Testis (tissue), 5 donors: ENCODE measurements at places on chromosomes 5 and 9.

- DNase-seq = no peak
- no peak overlapping the region for H3K4me3 ChIP-seq
- H3K4me1 ChIP-seq = no peaks in the 10 kb centered on the region
- H3K27me3 ChIP-seq = no peaks in the 10 kb centered on the region
These were observed 106.0 kb downstream of the CAAP1 start for GRCh38 chr9:26786564-26786963.

DNA sequence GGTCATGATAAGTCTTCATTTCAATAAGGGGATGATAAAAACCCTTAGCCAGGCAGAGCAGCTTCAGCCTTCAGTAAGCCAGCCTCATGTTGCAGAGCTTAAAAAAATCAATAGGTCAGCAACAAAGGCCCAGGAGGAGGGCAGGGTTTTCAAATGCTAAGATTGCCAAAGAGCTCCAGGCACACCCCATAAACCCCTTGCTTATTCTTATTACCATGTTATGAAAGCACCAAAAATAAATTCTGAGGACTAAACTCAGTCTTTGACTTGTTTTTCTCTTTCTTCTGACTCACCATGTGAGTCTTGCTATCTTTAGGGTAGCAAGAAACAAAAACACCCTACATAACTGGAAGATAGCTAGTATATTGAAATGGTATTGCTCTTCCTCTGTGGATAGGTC lies 317.1 kb downstream of the KCTD16 start:
- no peak overlapping the region for H3K27ac ChIP-seq
- DNase-seq = no peak
- no peaks in the 10 kb centered on the region for H3K36me3 ChIP-seq
- no peaks in the 10 kb centered on the region for H3K4me1 ChIP-seq

- no peak overlapping the region for H3K27ac ChIP-seq
- H3K27me3 ChIP-seq = no peaks in the 10 kb centered on the region
- H3K4me1 ChIP-seq = no peaks in the 10 kb centered on the region
- no peak overlapping the region for H3K4me3 ChIP-seq
These were observed 14.1 kb downstream of the ZER1 start for GRCh38 chr9:128757602-128758001.

DNA sequence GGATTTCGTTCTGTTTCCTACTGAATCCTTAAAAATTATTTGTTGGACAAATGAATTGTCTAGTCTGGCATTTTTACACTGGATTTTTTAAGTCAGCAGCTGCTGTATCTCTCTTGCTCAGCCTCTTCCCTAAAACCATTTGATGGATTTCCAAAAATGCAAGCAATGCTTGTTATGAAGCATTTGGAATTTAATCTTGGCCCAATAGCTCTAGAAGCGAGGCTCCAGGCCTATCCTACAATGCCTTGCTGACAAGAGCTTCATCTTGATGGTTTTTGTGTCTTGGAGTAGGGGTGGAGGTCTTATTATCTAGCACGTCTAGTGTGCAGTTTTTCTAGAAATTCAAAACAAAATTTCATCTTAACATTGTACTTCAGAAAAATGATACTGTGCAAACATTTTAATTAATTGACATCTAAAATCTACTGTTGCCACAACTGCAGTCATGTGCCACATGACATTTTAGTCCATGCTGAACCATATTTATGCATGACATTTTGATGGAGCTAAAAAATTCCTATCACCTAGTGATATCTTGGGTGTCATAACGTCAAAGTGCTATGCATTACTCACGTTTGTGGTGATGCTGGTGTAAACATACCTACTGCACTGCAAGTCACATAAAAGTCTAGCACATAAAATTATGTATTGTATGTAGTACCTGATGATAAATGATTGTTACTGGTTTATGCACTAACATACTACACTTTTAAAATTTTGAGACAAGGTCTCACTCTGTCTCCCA lies 5.9 kb upstream of the RAD23B start:
- no peak overlapping the region for H3K27ac ChIP-seq
- no peak overlapping the region for H3K4me3 ChIP-seq

DNA sequence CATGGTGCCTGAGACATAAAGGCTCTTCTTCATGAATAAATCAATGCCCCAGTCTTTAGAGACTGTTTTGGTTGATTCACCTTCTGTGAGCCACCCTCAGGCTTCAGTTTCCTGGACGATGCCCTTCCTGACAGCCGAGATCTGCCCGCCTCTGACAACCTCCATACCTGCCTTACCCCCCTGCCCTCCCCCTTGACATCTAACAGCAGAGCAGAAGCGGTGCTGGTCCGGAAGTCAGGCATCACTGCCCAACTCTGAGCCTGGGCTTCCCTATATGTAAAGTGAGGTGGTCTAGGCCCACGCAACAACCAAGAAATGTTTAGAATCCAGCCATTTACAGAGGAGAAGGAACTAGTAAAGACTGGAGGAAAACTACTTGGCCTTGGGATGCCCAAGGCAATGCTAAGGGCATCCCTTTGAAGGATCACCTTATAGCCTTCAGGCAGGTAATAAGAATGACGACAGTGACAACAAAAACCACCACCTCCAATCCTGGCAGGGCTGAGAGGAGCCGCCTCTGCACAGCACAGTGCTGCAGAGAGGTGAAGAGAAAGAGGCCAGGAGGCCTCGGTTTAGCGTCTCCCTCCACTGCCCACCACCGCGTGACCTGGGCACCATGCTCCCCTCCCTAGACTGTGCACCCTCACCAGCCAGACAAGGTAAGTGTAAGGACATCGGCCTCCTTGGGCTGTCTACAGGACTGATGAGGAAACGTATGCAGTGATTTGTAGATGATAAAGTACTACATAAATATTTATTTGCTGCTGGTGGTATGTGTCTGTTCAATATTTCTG lies 35.3 kb upstream of the GABBR2 start:
- H3K27ac ChIP-seq = no peak overlapping the region
- no peaks in the 10 kb centered on the region for H3K27me3 ChIP-seq
- H3K4me1 ChIP-seq = no peaks in the 10 kb centered on the region
- H3K4me3 ChIP-seq = no peak overlapping the region

DNA sequence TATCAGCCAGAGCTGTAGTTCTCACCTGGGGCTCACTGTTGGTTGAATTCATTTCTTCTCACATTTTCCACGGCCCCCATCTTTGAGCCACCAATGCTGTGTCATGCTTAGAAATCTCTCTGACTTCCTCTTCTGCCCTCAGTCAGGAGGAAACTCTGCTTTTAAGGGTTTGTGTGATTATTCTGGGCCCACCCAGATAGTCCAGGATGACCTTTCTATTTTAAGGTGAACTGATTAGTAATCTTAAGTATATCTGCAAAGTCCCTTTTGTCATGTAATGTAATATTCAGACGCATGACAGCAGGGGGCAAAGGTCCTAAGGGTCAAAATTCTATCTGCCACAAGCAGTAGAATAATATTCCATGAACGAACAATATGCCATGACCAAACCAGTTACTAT lies 88.4 kb downstream of the AK8 start:
- H3K4me1 ChIP-seq = peaks cover 17% of the 10 kb centered on the region
- no peaks in the 10 kb centered on the region for H3K36me3 ChIP-seq
- DNase-seq = no peak

DNA sequence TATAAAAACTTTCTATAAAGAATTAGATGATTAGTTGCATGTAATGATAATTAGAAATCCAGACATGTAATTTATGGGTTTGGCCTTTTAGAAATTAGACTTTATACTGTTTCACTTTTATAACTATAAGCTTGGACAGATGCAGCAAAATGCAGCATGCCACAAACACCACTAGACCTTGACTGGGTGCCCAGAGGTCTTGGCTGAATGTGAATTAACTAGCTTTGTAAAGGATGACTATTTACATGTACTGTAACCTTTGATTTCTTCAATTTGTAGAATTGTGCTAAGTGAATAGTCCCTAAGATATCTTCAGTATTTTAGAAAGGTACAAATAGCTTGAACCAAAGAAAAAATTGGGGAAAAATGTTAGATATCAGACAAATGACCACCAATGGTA lies 2168.1 kb downstream of the MAT2B start:
- no peak overlapping the region for H3K4me3 ChIP-seq
- DNase-seq = no peak
- H3K27ac ChIP-seq = no peak overlapping the region
- no peaks in the 10 kb centered on the region for H3K36me3 ChIP-seq
- H3K4me1 ChIP-seq = no peaks in the 10 kb centered on the region
- H3K27me3 ChIP-seq = no peaks in the 10 kb centered on the region

- H3K4me3 ChIP-seq = no peak overlapping the region
- no peak overlapping the region for H3K27ac ChIP-seq
- no peaks in the 10 kb centered on the region for H3K36me3 ChIP-seq
- H3K27me3 ChIP-seq = no peaks in the 10 kb centered on the region
- DNase-seq = no peak
These were observed 111.5 kb upstream of the OSMR start for GRCh38 chr5:38734353-38734752.

DNA sequence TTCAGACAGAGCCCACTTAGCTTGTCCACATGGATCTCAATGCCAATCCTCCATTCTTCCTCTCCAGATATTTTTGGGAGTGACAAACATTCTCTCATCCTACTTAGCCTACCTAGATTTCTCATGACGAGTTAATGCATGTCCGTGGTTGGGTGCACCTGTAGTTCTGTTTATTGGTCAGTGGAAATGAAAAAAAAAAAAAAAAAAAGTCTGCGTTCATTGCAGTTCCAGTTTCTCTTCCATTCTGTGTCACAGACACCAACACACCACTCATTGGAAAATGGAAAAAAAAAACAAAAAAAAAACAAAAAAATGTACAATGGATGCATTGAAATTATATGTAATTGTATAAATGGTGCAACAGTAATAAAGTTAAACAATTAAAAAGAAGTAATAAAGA lies 59.0 kb downstream of the BASP1 start:
- no peak overlapping the region for H3K4me3 ChIP-seq
- no peak for DNase-seq
- H3K27me3 ChIP-seq = no peaks in the 10 kb centered on the region
- no peaks in the 10 kb centered on the region for H3K4me1 ChIP-seq
- H3K36me3 ChIP-seq = no peaks in the 10 kb centered on the region
- H3K27ac ChIP-seq = no peak overlapping the region

- peak overlapping the region; percentile 61 for H3K4me3 ChIP-seq
- no peaks in the 10 kb centered on the region for H3K36me3 ChIP-seq
- no peaks in the 10 kb centered on the region for H3K27me3 ChIP-seq
- peak overlapping the region; percentile 83 for H3K27ac ChIP-seq
These were observed 603 bp downstream of the DENND1A start for GRCh38 chr9:123929177-123929869.

DNA sequence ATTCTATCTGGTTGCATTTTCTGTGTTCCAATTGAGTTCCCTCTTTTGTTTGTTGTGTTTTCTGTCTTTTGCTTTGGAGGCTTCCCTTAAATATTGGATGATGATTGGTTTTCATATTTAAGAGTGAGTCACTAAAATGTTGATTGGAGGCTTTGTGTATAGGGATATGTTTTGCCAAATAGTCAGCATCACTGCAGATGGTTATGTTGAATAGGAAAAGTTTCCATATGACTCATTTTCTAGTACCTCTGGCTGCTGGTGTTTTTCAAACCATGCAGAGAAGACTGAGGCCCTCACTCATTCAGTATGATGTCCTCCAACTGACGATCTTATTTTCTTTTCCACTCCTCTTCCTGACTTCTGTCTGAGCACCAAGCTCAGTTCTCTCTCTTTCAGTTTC lies 1290.0 kb downstream of the EFNA5 start:
- H3K27ac ChIP-seq = no peak overlapping the region
- no peak overlapping the region for H3K4me3 ChIP-seq
- no peak for DNase-seq
- no peaks in the 10 kb centered on the region for H3K27me3 ChIP-seq
- no peaks in the 10 kb centered on the region for H3K36me3 ChIP-seq

GRCh38 chr5:131749723-131750470 lies 46.9 kb downstream of the FNIP1 start:
- H3K27me3 ChIP-seq = no peaks in the 10 kb centered on the region
- no peaks in the 10 kb centered on the region for H3K36me3 ChIP-seq
- no peak for DNase-seq
- no peak overlapping the region for H3K4me3 ChIP-seq
- no peak overlapping the region for H3K27ac ChIP-seq

DNA sequence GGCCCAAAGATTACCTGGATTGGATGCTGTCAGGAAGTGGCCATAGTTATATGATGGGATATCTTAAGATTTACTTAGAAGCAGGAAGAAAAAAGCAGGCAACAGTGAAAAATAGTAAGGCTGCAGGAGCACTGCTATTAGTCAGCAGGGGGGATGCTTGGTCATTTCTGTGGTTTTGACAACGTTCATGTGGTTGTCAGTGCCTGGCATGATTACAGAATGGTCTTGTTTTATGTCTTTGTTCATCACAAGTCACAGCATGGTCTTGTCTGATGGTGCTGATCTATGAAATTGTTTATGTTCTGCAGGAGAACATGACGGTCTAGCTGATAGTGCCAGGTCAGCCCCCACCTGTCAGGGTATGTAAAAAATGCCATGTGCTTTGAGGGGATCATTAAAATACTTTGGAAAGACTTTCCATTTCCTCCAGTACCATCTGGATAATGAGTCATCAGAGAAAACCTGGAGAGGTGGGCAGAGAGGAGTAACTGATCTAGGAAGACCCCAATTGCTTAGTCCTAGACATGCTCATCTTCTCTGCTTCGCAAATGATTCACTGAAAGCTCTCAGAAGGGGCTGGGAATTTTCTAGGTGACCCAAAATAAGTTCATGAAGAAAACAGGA lies 48.5 kb downstream of the PLGRKT start:
- H3K36me3 ChIP-seq = no peaks in the 10 kb centered on the region
- DNase-seq = no peak
- no peaks in the 10 kb centered on the region for H3K27me3 ChIP-seq
- H3K4me1 ChIP-seq = no peaks in the 10 kb centered on the region

- H3K36me3 ChIP-seq = no peaks in the 10 kb centered on the region
- H3K4me1 ChIP-seq = no peaks in the 10 kb centered on the region
- H3K27ac ChIP-seq = no peak overlapping the region
- no peak overlapping the region for H3K4me3 ChIP-seq
- no peaks in the 10 kb centered on the region for H3K27me3 ChIP-seq
These were observed 196.3 kb downstream of the ROR2 start for GRCh38 chr9:91753711-91754110.

GRCh38 chr9:134816264-134816663 lies 64.3 kb upstream of the FCN2 start:
- DNase-seq = no peak
- H3K36me3 ChIP-seq = no peaks in the 10 kb centered on the region
- H3K27me3 ChIP-seq = no peaks in the 10 kb centered on the region
- H3K4me3 ChIP-seq = no peak overlapping the region
- H3K27ac ChIP-seq = no peak overlapping the region

GRCh38 chr5:3201121-3201520 lies 394.5 kb upstream of the IRX1 start:
- H3K27me3 ChIP-seq = no peaks in the 10 kb centered on the region
- no peak overlapping the region for H3K27ac ChIP-seq
- no peak overlapping the region for H3K4me3 ChIP-seq
- no peaks in the 10 kb centered on the region for H3K36me3 ChIP-seq
- DNase-seq = no peak

DNA sequence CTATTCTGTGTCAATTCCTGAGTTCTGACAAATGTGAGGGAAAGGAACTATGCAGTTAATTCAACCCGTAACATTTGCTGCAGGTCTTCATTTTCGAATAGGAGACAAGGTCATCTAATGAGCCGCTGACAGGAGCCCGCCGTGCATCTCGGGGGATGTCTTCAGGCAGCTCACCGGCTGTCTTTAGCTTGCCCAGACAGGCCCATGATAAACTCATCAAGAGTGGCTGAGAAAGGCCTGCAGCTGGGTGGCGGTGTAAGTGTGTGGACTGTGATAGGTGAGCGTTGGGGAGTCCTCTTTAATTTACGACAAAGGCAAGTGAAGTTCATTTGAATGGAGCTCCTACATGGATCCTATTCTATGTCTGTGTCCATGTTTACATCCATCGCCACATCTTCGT lies 190.5 kb downstream of the ADCY2 start:
- no peak for DNase-seq
- H3K4me3 ChIP-seq = no peak overlapping the region
- H3K36me3 ChIP-seq = no peaks in the 10 kb centered on the region
- no peak overlapping the region for H3K27ac ChIP-seq
